ENCODE measurements at places on chromosomes 3 and 15. TPM values are rescaled to one million over a fixed set of nuclear protein-coding genes. Genes with fewer than 3 reads are reported as not detected.

CRYGS gene
- total RNA-seq, result 2.3 TPM

SLC2A2 gene
- 0.27 TPM for total RNA-seq

DHFR2 gene
- total RNA-seq, result 4.6 TPM

GABRG3 gene
- total RNA-seq, result not detected

TM4SF1 gene
- 48.7 TPM for total RNA-seq

DNA sequence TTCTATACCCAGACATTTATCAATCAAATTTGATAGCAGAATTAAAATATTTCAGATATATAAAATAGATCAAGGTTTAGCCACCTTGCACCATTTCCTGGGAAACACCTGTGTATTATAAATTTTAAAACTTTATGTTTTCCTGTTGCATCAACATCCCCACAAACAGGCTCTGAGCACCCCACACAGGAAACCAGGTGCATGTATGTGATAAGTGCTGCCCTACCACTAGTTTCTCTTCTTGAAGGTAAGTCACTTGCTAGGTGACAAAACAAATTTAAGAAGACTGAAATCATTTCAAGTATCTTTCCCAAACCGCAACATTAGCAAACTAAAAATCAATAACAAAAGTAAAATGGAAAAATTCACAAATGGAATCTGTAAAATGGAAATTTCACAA, 496.1 kb upstream of the CCDC54 start:
- no peak overlapping the region for H3K27ac ChIP-seq
- H3K4me1 ChIP-seq, result no peaks in the 10 kb centered on the region
- no peak for DNase-seq
- H3K36me3 ChIP-seq, result no peaks in the 10 kb centered on the region

- no peaks in the 10 kb centered on the region for H3K4me1 ChIP-seq
- no peaks in the 10 kb centered on the region for H3K27me3 ChIP-seq
- H3K27ac ChIP-seq, result no peak overlapping the region
- no peaks in the 10 kb centered on the region for H3K36me3 ChIP-seq
These were observed 20.7 kb upstream of the PRR23E start for GRCh38 chr3:127172211-127172610.

FBXW12 gene
- total RNA-seq, result not detected

All from colonic mucosa (tissue), 4 donors.